ENCODE measurements at places on chromosomes 11 and 22. TPM values are rescaled to one million over a fixed set of nuclear protein-coding genes. Genes with fewer than 3 reads are reported as not detected.

Gene PATE2
- not detected for total RNA-seq

Gene DGCR6
- total RNA-seq, result 2.1 TPM

Gene KCNK4
- total RNA-seq, result not detected

Gene OR4A16
- total RNA-seq, result not detected

Gene CFAP300
- 4.3 TPM for total RNA-seq

Gene ANKRD13D
- 42.1 TPM for total RNA-seq

Gene GLYATL1B
- not detected for total RNA-seq

Gene BDNF
- total RNA-seq, result 3.1 TPM

Gene GRIA4
- not detected for total RNA-seq

Gene IRAG1
- total RNA-seq, result 0.38 TPM

Gene PICK1
- total RNA-seq, result 5.2 TPM

Gene HSPA8
- 2,955 TPM for total RNA-seq

Gene OR8A1
- total RNA-seq, result not detected

Gene NLRP10
- total RNA-seq, result 2.7 TPM

Gene SPDYC
- total RNA-seq, result not detected
